M059J (cell line): ENCODE measurements at places on chromosomes 2 and 18.

- DNase-seq: no peak
Measured at GRCh38 chr2:218434456-218434855, 15.5 kb downstream of the VIL1 start.

DNA sequence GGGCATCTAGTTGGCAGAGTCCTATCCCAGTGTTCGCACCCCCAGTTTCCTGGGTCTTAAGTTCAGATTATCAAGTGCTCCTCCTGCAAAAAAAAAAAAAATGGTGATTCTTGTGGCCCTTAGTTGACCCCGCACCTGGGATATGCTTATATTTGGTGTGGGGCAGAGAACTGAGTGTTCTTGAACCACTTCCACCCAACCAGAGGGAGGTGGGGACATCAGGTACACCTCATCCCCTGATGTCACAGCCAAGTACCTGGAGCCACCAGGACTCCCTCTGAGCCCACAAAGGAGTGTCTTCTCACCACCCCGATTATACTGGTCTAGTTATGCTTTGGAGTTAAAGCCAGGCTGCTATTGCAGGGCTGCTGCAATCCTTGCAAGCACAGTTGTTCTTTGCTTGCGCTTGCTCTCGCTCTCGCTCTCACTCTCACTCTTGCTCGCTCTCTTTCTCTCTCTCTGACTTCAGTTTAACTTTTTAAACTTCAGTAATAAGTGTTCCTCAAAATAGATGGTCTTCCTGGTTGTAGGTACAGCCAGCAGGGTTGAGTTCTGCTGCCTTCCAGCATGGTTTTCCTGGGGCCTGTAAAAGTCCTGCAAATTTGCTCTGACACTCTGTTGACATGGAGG lies 265.7 kb downstream of the NEDD4L start:
- DNase-seq: no peak

DNA sequence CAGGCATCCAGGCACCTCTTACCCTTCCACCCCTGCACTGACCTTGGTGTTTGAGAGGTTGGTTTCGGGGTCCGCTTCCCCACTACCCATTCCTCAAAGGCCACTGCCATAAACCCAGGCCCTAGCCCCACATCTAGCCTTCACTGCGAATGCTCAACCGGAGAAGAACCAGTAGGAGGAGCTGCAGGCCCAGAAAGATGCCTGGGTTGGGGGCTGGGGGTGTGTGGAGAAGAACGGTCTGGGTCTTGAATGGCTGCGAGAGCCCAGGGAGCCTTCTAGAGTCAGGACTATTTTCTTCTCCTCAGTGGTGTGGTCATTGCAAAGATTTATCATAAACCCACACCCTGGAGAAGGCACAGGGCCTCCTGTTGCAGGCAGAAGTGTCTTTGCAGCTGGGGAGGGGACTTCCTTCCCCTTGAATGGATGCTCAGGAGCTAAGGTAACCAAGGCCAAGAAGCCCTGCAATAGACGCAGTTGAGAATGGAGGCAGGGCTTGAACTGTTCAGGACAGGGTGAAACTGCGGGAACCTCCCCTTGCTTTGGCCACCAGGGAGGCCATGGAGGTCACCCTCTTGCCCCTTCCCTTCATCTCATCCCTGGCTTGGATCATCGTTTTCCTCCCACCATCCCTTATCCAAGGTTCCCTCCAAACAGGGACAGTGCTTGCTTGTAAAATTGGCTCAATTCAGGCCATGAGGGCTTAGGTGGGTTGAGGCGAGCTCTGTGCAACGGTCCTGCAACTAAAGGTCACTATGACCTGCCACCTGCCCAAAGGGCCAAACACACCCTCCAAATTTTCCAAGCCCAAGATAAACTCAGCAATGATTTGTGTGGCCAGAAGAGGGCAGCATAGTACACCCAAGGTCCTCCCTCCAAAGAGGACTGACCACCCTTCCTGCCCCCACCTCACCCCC lies 20.9 kb downstream of the THNSL2 start:
- no peak for DNase-seq

DNA sequence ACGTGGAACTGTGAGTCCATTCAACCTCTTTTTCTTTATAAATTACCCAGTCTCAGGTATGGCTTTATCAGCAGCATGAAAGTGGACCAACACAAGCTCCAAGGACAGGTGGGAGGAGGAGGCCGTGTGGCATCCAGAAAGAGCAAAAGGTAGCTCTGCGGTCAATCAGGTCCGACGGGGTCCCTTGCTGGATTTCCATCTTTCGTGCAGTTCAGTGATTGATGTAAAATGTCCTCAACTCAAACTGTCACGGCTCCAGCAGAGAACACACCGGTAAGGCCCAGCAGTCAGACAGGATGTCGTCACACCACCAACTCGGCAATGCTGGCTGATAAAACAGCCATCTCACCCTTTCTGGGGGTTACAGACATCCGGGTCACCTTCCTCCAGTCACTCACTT lies 123.3 kb downstream of the PXDN start:
- no peak for DNase-seq

DNA sequence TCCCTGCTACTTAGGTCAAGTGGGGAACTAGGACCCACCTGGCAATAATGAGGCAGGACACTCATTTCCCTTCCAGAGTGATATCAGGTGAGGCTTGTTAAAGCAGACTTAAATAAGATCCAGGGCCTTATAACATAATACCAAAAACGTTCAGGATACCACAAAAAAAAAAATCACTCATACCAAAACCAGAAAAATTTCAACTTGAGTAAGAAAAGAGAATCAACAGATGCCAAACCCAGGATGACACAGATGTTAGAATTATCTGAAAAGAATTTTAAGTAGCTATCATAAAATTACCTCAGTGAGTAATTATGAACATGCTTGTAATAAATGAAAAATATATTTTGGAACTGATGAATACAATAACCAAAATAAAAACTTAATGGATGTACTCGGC lies 255.6 kb upstream of the OSR1 start:
- DNase-seq: peak; percentile 15

DNA sequence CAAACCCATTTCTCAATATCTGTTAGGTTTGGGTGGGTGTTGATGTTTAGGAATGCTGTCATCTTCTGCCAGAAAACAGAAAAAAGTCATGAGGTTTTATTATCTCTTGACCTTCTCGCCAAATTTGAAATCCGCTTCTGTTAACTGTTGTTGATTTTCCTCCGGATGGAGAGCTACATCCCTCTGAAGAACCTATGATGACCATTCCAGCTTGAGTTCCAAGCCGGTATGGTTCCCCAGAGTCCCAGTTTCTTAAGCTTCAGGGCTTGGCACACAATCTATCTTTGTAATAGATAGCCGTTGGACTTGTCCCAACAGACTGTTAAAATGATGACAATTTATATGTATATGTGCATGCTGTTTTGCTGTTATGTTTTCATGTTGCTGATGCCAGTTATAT lies 1201.0 kb downstream of the LRP1B start:
- no peak for DNase-seq

GRCh38 chr2:3823748-3824147 lies 120.4 kb downstream of the DCDC2C start:
- no peak for DNase-seq

GRCh38 chr2:177501186-177501585 lies 108.6 kb downstream of the AGPS start:
- no peak for DNase-seq

- peak; percentile 35 for DNase-seq
Measured at GRCh38 chr18:34592961-34593382, 117.1 kb upstream of the DTNA start.

DNA sequence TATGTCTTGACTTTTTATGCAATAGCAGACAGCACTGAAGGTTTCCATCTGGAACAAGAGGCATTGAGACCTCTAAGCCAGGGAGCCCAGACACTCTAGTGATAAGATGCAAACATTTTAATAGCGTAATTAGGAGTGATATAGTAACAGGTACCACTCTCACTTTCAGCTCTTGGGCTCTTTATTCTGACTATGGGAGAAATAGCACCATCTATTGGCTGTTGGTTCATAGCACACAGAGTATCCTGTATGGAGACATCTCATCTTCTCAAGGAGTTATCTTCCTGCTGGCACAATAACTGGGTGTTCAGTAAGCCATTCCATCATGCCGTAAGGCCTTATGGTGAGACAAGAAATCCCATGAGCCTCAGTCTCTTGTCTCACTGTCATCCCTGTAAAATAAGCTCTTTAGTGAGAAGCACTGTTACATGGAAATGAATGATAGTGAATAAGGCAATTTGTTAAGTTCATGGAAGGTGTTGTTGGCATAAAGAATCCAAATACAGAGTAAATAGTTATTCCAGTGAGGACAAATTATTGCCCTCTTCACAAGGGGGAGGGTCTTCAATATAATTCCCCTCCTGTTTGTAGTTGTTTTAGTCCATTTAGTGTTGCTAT lies 48.3 kb downstream of the THUMPD2 start:
- DNase-seq: peak; percentile 45

DNA sequence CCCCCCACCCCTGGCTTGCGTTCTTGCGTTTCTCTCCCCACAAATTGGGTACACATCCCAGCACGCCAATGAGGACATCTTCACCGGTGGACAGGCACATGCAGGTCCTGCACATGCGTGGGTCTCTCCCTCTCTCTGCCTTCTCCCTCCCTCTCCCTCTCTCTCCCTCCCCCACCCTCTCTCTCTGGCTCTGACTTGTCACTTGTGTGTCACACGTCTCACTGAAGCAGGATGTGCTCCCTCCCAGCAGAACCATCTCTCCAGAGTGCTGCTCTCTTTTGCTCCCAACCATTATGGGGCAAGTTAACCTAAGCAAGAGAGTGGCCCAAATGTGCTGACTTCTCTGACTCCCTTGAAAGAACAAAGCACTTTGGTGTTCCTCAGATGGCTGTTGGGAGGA lies 120.8 kb upstream of the CAB39 start:
- DNase-seq: no peak

DNA sequence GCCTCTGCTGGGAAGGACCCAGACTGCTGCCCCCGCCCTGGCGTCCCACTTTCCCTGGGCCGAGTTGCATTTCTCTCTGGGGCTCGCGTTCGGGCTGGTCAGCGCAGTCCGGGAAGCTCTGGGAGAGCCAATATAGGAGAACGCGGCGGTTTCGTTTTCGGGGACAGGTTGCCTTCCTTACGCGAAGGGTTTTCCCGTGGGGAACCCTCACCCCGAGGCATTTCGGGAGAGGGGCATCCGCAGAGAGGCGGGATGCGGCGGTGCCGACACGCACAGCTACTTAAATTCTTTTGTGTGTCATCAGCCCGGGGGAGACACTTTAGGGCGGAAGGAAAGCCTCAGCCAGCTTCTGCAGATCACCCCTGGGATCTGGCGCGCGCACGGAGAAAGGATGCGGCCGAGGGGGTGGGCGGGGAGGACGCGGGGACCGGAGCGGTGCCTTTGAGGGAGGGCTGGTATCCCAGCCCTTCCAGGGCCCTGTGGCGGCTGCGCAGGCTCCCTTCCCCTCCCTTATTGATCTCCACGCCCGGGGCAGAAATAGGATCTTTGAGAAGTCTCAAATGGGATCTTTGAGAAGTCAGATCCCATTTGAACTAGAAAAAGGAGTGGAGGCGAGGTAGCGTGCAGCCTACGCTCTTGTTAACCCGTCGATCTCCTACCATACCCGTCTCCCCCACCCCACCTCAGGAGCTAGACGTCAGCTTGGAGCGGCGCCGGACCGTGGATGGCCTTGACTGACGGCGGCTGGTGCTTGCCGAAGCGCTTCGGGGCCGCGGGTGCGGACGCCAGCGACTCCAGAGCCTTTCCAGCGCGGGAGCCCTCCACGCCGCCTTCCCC lies 1.2 kb downstream of the GATA6 start:
- DNase-seq: peak; percentile 79

DNA sequence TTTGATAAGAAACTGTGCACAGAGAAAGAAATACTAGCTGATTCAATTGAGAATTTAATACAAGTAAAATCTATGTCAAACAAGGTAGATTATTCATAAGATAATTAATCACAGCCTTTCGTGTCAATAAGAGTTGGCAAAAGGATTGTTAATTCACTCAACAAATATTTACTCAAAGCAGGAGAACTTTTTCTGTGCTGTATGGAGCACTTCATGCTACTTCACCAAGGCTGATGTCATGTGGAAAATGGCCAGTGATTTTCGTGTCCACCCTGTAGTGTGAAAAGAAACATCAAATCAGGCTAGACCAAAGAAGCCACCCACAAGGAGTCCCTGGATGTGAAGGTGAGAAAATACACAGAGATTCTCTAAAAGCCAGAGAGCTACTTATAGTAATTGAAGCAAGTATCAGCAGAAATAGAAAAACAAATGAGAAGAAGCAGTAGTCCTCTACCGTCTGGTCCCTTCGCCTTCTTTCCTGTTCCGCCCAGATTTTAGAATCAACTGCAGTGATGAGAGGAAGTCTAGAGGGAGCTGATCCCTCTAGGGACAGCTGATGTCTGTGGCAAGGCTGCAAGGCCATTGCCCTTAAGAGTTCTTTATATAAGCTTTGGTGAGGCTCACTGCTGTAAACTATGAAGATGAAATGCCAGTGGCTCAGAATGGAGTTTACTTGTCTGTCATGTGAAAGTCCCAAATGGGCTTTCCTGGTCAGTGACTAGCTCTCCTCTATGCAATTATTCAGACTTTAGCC lies 201.3 kb upstream of the APCDD1 start:
- DNase-seq: no peak

DNA sequence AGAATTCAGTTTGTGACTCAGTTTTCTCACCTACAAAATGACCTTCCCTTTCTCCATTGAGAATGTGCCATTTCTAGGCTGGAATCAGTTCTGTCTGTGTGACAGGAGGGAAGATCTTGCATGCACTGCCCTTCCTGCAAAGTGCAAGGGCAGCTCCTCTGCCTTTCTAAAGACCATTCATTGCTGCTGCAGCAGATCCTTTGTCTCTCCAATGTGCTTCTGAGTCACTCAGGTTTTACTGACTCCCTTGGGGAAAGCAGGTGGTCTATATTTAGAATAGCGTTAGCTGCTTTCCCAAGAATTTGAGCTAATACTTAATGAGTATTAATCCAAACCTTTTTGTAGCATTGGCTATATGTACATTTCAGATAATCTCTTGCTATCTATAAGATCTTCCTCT lies 62.5 kb downstream of the DAW1 start:
- no peak for DNase-seq

DNA sequence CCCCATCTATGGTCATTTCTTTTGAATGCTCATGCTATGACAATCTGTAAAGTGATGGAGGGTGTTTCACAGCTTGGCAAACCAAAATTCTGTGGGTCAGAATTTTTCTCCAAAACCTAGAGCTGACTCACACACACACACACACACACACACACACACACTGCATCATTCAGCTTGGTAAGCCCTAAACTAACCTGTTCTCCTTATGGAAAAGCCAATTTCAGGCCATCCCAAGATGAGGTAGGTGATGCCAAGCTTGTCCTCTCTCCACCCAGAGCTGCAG lies 45.0 kb upstream of the NRP2 start:
- no peak for DNase-seq

DNA sequence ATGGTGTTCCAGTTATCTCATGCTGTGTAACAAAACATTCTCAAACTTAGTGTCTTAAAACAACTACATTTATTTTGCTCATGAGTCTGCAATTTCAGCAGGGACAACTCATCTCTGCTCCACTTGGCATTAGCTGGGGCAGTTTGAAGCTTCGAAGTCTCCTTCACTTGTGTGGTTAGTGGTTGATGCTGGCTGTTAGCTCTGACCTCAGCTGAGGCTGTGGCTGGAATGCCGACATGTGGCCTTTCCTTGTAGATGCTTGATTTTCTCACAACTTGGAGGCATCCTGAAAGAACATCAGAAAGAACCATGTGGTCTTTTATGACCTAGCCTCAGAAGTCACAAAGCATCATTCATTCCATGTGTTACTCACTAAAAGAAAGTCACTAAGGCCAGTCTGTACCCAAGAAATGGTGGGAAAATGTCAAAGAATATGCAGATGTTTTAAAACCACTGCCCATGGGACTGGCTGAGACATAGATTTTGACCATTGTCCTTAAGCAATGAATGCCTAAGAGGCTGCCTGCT lies 3.8 kb upstream of the TMSB10 start:
- peak; percentile 84 for DNase-seq

GRCh38 chr2:27209621-27210401 lies 2.0 kb upstream of the ATRAID start:
- no peak for DNase-seq

- peak; percentile 84 for DNase-seq
Measured at GRCh38 chr2:201151127-201151981, 31.6 kb upstream of the CASP10 start.
